GM12878 (cell line): ENCODE measurements at places on chromosomes 1 and 21. TPM values are rescaled to one million over a fixed set of nuclear protein-coding genes. Genes with fewer than 3 reads are reported as not detected.

DNA sequence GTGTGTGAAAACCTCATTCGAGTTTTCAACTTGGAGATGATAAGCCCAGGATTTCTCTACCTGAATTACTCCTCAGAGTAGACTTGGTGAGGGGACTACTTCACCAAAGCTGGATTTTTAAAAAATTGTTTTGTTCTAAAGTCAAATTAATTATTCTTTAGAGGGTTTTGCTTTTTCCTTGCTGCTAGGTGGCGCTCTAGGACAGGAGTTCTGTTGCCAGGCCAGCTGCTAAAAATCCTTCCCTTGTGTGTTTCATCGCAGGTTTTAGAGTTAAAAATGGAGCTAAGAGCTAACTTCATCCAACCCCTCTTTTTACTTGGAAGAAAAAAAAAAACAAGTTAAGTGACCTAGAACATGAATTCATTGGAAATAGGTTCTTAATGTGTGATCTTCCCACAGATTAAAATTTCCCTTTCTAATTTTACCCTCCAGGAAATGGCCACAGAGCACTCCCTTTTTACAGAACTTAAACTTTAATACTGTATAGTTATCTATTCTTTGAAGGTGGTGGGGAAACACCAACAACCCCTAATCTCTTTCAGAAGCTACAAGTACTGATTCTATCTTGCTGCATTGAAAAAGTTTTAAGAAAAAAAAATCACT lies 36.7 kb upstream of the FAM163A start:
- DNase-seq, result no peak

DNA sequence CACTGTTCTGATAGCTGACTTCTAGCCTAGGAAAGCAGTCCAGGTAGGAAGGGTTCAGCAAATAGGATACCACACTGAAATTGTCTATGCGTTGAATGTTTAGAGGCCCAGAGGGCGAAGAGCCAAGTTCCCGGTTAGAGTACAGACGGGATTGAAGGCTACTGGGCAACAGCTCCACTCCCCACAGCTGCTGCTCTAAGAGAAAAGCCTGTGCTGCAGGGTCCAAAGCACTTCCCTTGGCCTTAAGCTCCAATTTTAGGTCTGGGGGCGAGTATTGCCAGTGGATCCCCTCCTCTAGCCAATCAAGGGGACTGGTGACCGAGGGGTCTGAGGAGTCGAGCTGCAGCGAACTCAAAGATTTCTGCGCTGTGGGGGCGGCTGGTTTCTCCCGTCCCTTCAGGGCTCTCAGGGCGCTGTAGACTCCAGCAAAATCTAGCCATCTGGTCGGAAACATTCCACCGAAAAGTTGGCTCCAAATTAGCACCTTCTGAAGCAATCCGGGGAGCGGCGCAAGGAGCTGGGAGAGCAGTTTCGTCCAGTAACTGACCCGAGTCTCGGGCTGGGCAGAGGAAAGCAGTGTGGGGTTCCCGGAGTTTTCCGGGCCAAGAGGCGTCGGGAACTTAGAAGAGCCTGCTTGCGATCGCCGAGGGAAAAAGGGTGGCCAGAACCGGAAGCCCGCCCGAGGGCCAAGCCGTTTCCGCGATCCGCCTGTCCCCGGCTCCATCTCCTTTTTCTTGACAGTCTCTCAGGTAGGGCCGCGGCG lies 748 bp downstream of the PPP1R15B start:
- DNase-seq, result no peak

DNA sequence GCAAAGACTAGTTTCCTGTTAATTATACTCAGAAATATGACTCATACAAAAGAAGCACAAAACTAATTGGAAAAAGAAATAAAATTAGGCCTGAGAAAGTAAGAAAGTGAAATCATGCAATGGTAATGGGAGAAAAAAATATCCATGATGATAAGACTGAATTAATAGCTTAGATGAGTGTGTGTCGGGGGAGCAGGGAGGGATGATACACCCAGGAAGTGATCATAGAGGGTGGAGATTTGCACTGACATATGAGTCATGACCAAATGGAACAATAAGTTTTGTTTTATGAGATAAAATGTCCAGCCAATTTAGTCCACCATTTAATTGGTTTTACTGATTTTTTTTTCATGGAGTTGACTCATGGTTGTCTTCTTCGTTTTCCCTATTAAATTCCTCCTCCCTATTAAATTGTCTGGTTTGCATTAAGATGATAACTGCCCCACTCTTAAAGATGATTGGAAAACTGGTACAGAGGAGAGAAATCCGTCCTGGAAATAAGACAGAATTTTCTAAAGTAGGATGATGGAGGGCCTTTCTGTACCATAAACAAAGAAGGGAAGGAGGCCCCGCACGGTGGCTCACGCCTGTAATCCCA lies 111.7 kb upstream of the KCNJ6 start:
- no peak for DNase-seq

GRCh38 chr1:40802078-40802741 lies 18.6 kb downstream of the KCNQ4 start:
- no peak for DNase-seq

The OLIG2 gene
- not detected in 2 replicates for polyA plus RNA-seq

GRCh38 chr21:26447932-26448475 lies 125.1 kb downstream of the CYYR1 start:
- no peak for DNase-seq

The KPRP gene
- polyA plus RNA-seq, result not detected in 2 replicates

The RAP1GAP gene
- polyA plus RNA-seq, result 0.09 TPM in 1 of 2 replicates, not detected in the other

- no peak for DNase-seq
These were observed 366.9 kb upstream of the USP24 start for GRCh38 chr1:55582084-55582483.

GRCh38 chr1:215523906-215524305 lies 43.2 kb upstream of the KCTD3 start:
- no peak for DNase-seq

The PRR9 gene
- polyA plus RNA-seq, result not detected in 2 replicates

The IL22RA1 gene
- not detected in 2 replicates for polyA plus RNA-seq

DNA sequence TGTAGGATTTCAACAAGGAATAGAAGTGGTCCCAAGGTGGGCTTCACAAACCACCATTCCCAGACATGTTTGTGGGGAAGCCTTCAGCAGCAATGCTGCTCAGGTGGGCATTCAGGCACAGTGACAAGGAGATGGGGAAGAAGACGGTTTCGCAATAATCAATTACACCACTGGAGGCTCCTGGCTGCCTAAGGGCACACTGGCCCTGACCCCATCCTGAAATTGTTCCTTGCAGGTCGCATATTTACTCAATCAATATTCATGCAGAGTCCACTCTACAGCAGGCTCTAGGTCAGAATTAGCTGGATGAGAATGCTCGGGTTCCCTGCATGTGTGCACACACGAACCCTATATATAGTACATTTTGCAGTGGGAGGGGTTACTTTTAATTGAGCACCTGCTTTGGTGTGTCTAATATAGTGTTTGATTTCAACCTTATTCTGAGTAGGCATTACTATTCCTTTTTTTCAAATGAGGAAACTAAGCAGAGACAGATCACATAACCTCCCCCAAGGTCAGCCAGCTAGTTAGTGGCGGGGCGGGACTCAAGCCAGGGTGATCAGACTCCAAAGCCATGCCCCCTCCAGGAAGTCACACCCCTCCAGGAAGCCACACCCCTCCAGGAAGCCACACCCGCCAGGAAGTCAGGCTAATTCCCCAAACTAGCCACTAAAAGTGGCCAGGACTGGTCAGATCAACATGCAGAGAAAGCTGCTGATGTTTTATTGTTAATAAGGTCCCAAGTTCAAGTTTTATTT lies 106.5 kb downstream of the HLCS start:
- no peak for DNase-seq

DNA sequence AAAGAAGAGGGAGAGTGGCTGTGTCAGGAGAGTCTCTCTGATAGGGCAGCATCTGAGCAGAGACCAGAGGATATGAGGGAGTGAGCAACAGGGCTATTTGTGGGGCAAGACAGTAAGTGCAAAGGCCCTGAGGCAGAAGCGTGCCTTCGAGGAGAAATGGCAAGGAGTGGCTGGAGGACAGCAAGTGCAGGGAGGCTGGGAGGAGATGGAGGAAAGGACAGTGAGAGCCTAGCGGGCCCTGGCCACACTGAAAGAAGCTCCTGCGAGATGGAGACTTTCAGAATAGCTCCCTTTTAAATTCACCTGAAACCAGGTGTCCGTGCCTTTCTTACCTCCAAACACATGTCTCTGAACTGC lies 25.2 kb downstream of the EXOC8 start:
- DNase-seq, result no peak

DNA sequence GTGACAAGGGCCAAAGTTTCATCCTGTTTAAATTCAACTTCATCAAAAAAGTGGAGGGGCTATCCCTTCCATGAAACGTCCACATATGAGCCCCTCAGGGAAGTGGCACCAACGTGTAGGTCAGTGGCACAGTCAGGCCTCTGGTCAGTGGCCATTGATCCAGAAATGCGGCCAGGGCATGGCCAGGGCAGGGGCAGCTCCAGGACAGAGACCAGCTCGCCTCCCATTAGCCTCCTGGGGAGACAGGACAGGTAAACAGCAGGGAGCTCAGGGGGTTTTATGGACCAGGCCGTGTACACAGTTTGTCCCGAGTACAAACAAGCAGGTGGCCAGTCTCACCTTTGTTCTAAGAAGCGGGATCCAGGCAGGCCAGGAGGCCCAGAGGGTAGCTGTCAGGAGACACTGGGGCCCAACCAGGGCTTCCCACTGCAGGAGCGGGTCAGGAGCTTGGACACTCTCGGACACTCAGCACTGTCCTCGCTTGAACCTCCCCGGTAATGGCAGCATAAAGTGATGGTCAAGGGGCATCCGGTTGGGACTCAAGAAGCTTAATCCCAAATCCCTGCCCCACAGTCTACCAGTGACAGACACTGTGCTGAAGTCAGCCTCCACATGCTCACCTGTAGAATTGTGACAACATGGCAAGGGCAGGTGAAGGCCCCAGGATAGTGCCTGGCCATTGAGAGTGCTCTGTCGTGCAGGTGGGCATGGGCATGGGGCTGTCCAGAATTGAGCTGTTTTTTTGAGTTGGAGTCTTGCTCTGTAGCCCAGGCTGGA lies 144.1 kb upstream of the ERRFI1 start:
- no peak for DNase-seq

The PTGER3 gene
- not detected in 2 replicates for polyA plus RNA-seq

GRCh38 chr1:27446496-27447020 lies 43.4 kb downstream of the WASF2 start:
- DNase-seq, result no peak

DNA sequence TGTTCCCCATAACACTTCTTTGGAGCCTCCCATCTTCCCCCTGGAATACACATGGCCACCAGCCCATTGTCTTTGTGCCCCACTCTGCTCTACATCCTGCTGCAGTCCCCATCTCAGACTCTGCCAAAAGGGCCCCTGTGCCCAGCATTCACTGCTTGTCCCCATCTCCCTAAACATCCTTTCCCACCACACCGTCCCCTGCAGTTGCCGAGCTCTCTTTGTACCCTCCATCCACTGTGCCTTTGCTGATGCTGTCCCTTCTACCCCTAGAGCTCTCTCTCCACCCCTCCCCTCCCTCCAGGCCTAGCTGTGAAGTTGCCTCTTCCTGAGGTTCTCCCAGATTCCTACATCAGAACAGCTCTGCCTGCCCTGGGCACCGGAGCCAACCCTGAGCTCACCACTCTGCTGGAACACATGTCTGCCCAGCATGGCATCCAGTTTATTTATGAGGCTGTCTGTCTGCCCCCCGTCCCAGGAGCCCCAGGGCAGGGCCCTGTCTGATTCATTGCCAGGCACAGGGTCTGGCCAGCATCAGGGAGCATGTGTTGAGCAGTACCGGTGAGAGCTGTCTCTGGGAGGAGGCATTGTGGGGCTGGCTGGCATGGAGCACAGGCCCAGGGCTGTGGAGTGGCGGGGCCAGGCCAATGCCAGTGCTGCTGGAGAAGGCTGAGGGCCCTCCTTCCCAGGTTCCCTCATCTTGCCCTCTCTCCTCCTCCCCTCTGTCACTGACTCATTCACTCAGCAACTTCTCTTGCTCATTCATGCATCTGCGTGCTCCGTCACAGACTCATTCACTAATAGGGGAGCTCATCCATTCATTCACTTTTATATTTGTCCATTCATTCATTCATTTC lies 28.8 kb downstream of the EDN2 start:
- DNase-seq, result no peak

GRCh38 chr1:119674835-119675289 lies 26.8 kb upstream of the ZNF697 start:
- no peak for DNase-seq

DNA sequence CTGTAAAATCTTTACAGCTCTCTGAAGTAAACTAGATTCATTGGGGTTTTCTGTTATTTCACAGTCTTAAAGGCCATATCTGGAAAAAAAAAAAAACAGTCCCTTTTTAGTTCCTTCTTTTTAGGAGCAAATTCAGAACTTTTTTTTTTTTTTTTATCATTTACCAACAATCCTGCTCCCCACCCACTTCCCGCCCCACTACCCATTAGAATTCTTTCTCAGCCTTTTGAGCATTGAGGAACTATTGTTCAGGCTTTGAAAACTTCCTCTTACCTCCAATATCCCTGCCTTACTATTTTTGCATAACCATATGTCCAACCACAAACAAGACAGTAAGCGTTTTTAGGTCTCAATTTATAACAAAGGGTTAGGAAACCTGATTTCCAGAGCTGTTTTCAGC lies 330.1 kb downstream of the PLPP3 start:
- DNase-seq, result no peak

The C4BPA gene
- polyA plus RNA-seq, result not detected in 2 replicates

DNA sequence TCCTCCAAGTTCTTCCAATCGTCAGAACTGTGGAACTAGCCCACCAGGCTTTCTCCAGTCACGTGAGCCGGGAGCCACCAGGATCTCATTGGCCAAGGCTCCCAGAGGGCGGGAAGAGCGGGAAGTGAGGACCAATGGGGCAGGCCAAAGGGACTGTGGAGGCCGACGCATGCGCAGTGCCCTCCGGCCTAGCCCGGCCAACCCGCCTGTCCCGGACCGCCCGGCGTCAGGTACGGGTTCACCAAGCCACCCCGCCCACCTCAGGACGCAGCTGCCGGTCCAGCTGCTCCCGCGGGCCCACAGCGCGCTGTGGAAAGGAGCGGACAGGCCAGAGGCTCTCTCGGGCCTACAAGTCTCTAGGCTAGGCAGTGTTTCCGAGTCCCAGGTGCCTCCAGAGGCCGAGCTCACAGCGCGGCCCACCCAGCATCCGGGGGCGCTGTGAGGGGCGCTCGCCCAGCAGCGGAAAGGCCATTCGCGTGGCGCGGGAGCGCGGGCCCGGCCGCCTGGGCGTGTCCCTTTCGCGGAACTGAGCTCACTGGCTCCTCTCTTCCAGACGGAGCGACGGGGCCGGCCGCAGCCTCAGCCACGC lies 10.9 kb downstream of the OR14I1 start:
- no peak for DNase-seq

The SPRR1A gene
- not detected in 2 replicates for polyA plus RNA-seq

The F5 gene
- polyA plus RNA-seq, result 0.35 and 0.78 TPM in 2 replicates

DNA sequence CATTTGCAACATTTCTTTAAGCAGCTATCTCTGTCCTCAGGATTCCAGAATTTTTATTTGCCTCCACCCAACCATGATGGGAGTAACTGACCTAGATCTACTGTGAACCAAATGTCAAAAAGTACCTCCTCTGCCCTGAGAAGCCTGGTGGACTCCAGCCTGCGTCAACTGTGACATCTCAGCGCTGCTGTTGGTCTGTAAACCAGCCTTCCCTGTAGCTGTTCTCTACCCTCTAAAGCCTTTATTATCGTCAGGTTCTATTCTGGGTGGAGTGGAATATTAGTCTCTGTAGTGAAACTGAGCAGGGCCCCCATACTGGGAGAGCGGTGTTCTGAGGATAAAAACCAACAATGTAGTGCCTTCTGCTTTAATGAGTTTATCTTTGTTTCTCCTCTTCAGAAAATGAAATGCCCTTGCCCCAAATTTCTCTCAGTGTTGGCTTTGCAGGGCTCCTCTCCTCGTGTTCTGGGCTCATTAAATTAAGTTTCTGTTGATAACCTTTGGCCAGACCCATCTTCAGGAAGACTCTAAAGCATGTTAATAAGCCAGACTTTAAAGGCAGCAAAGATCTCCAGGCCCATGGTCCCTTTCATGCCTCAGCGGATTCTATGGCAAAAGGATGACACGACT lies 223.1 kb upstream of the PLXNA2 start:
- no peak for DNase-seq
